AG10803 (cell line): ENCODE measurements at places on chromosomes 1 and 21.

- no peak for DNase-seq
Measured at GRCh38 chr1:24481101-24481500, 21.5 kb upstream of the RCAN3 start.

DNA sequence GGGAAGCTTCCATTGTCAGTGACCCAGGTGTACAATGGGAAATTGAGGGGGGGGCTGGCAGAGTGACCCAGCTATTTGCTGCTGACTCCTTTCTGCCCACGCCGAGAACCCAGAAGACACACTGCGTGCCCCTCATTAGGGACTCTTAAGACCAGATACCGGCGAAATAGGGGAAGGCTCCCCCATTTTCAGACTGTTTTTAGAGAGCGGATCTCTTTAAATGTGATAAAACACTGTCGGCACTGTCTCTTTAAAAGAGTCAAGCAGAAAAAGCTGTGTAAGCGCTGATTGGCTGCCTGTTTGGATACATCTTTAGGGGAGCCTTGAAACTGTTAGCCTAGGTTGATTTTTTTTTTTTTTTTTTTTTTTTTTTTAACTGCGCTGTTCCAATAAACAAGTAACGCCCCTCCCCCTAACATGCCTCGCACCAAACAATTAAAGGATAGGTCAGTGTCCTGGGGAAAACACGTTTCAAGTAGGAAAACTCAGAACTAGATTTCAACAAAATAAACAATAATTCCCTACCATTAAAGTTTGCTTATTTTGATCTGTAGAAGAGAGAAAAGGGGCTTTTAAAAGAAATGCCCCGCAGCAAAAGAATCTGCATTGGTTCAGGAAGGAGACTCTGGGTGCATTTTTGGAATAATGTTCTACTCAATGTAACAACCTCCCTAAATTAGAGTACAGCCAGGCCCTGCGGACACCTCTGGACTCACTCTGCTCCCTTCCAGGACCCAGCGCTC, 1.4 kb upstream of the SSBP3 start:
- peak; percentile 95 for DNase-seq

- no peak for DNase-seq
Measured at GRCh38 chr1:44012941-44013609, 18.2 kb downstream of the SLC6A9 start.

DNA sequence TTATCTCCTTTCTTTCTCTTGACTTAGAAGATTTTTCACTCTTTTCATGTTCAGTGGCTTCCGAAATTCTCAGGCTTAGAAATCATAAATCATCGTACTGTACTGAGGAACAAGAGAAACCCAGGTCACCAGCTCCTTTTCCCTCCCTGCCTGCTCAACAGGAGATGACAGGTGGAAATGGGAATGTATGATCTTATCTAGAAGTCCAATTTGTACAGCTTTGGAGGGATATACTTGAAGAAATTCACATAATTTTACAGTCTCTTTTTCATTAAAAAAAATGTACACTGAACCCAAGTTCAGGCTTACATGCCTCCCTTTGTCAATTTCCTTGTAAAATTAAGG, 11.7 kb downstream of the EVA1C start:
- DNase-seq = no peak

- DNase-seq = peak; percentile 55
Measured at GRCh38 chr1:156498432-156499193, 2.0 kb downstream of the MEF2D start.

DNA sequence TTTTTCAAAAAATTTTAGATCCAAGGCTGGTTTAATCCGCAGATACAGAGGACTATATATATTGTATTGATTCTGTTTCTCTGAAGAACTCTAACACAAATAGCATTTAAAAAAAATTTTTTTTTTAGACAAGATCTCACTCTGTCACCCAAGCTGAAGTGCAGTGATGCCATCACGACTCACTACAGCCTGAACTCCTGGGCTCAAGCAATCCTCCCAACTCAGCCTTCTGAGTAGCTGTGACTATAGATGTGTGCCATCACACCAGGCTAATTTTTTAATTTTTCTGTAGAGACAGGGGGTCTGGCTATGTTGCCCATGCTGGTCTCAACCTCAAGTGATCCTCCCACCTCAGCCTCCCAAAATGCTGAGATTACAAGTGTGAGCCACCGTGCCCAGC, 3.0 kb downstream of the ANKRD45 start:
- DNase-seq = no peak

GRCh38 chr1:226723657-226724532, 15.2 kb downstream of the ITPKB start:
- peak; percentile 46 for DNase-seq

- DNase-seq = peak; percentile 49
Measured at GRCh38 chr1:72184099-72184701, 98.1 kb downstream of the NEGR1 start.

DNA sequence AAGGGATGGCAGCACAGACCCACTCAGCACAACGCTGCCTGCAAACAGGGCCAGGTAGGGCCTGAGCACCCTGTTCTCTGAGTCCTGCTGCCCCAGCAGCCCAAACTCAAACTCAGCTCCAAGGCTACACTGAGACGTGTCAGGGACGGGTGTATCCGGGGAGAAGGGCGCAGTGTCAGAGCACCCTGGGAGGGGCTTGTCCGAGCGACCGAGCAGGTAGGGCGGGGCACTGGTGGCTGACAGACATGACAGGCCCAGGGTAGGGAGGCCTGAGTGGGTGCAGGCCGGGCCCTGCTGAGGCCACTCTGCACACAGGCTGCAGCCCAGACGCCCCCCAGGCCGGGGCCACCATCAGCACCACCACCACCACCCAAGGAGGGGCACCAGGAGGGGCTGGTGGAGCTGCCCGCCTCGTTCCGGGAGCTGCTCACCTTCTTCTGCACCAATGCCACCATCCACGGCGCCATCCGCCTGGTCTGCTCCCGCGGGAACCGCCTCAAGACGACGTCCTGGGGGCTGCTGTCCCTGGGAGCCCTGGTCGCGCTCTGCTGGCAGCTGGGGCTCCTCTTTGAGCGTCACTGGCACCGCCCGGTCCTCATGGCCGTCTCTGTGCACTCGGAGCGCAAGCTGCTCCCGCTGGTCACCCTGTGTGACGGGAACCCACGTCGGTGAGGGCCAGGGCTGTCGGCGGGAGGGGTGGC, 5.5 kb downstream of the SCNN1D start:
- no peak for DNase-seq

- DNase-seq = no peak
Measured at GRCh38 chr1:218401441-218401997, 56.4 kb downstream of the TGFB2 start.

DNA sequence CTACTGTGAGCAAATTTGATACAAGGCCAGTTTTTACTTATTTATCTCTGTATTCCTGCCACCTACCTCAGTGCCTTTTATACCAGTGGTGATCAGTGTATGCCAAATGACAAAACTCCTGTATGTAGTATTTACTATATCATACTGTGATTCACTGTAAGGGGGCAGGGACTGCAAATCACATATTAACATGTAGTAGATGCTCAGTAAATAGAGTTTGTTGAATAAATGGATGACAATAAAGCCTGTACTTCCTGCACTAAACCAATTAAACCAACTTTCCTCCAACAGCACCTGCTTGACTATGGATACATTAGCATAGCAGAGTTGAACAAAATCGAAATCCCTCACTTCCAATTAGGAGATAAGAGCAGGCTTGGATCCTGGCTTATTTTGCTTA, 73.3 kb upstream of the C1orf87 start:
- no peak for DNase-seq

DNA sequence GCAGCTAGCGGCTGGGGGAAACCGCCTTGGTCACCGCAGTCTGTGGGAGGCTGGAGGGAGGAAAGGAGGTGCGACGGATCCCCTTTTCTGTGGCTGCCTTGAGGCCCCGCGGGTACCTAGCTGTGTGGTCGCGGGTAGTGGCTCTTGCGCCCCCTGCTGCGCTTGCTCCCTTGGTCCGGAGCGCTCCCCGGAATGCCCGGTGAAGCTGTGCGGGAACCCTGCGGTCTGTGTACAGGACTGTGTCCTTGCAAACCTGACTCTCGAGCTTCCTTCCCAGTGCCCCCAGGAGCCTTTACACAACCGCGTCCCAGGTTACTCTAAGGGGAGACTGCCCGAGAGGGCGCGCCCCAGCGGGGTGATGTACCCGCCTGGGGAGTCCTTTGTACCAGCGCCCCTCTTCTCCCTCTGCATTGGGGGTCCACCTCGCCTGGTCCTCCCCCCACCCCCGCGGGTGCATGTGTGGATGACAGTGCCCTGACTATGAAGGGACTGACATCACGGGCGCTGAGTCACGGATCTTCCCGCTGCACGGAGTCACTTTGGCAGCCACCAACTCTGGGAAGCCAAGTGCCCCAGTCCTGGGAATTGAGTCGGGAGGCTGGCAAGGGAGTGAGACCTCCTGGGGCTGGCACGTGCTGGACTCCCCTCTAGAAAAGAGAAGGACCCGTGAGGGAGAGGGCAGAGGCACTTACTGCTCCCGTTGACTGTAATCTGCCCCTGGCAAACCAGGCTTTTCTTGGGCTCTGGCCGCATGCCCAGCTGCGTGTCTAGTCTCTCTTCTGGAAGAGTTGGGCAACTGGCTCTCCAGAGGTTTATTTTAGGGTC, 816 bp downstream of the IL6R start:
- peak; percentile 68 for DNase-seq

GRCh38 chr1:64335636-64336035, 132.2 kb downstream of the UBE2U start:
- DNase-seq = no peak

- DNase-seq = no peak
Measured at GRCh38 chr1:36512842-36513241, 30.1 kb upstream of the CSF3R start.

- no peak for DNase-seq
Measured at GRCh38 chr1:245988393-245989078, 518.5 kb downstream of the SMYD3 start.

- no peak for DNase-seq
Measured at GRCh38 chr1:204043680-204044079, 29.2 kb upstream of the SOX13 start.

DNA sequence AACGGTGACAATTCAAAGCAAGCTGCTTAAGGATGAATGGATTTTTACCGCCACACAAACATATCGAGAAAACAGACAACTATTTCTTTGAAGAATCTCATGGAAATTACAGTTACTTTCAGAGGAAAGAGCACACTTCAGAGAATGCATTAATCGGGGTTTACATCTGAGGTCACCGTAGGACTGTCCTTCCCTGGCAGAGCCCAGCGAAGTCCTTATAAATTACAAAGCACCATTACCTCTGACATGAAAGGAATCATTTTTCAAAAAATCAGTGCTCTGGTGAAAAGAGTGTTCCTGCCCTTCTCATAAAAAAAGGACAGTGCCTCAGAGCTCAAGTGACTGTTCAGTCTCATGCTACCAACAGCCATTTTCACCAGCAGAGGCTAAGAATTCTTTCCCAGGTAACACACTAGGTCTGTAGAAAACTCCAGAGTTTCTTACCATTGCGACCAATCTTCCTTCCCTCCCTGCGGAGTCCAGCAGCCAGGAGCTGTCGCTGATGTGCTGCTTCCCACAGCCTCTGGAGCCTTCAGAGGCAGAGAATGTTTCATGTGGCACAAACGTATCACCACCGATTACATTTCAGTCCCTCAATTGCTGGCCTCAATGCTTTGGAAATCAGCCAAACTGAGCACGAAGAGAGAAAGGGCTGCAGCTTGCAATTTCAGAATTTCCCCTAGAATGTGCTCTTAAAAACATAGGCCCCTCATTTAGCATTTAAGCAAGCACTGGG, 75.4 kb downstream of the PLD5 start:
- no peak for DNase-seq

- DNase-seq = peak; percentile 62
Measured at GRCh38 chr1:117093870-117094621, 27.5 kb downstream of the TRIM45 start.

GRCh38 chr1:58923090-58923470, 139.2 kb upstream of the JUN start:
- DNase-seq = no peak

- DNase-seq = no peak
Measured at GRCh38 chr1:201336711-201337450, 40.6 kb downstream of the TNNT2 start.

DNA sequence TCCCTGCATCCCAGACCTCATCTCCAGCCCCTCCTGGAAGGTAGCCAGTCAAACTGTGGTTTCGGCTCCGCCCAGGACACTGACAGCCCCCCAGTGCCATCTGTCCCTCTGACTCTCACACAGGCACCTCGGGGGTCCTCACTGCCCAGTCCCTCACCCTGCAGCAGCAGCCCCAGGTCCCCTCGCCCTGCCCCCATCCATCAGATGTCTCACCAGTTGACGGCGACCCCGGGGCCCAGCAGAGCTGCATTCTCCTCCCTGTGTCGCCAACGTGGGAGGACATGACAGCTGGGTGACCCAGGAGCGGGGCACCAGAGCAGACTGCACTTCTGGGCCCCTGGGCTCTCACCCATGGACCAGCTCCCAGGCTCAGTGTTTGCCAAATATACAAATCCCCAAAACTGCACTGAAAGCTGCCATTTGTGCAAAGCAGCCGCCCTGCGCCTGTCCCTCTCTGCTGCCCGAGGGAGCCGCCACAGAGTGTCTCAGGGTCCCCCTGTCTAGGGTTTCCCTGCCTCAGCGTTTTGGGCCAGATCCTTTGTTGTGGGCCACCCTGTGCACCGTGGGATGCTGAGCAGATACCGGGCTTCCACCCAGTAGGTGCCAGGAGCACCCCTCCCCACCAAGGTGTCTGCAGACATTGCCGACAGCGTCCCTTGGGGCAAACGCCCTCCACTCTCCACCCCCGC, 48.2 kb downstream of the PRDM15 start:
- DNase-seq = no peak

DNA sequence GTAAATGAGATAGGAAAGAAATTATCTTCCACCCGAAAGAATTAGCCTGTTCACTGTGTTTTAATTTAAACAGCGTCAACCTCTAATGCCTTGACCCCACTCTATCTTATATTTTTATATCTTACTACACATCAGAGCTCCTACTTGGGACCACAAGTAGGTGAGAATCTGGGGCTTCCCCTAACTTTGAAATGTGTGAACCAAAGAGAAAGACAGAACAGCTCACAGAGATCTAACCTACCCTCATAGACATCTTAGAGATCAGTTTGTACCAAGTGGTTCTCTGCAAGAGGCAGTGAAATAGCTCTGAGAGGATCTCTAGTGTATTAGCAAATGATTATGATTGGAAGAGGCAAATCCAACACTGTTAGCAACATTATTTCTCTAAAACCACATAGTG, 31.0 kb upstream of the IFI16 start:
- DNase-seq = no peak
